Activated CD4-positive, alpha-beta T cell treated with anti-CD3 and anti-CD28 coated beads for 36 hours (primary cell): ENCODE measurements at places on chromosomes 6 and 20. TPM values are rescaled to one million over a fixed set of nuclear protein-coding genes. Genes with fewer than 3 reads are reported as not detected.
A peak's percentile ranks its signal among the peaks of the same experiment; 100 is the strongest.

GRCh38 chr20:63362436-63363009 is 1.4 kb upstream of the CHRNA4 start:
- H3K27ac ChIP-seq: no peak overlapping the region
- no peaks in the 10 kb centered on the region for H3K4me1 ChIP-seq
- DNase-seq: no peak
- no peak overlapping the region for H3K4me3 ChIP-seq
- peaks cover 20% of the 10 kb centered on the region for H3K27me3 ChIP-seq
- H3K36me3 ChIP-seq: no peaks in the 10 kb centered on the region

GRCh38 chr6:9702914-9703313 is 712.0 kb downstream of the TFAP2A start:
- H3K27ac ChIP-seq: no peak overlapping the region
- no peaks in the 10 kb centered on the region for H3K36me3 ChIP-seq
- no peak overlapping the region for H3K4me3 ChIP-seq
- no peak for DNase-seq
- H3K4me1 ChIP-seq: no peaks in the 10 kb centered on the region

- peak overlapping the region; percentile 85 for H3K4me3 ChIP-seq
- peaks cover 10% of the 10 kb centered on the region for H3K4me1 ChIP-seq
- H3K27me3 ChIP-seq: no peaks in the 10 kb centered on the region
- DNase-seq: no peak
- H3K36me3 ChIP-seq: no peaks in the 10 kb centered on the region
- peak overlapping the region; percentile 64 for H3K27ac ChIP-seq
Observed at GRCh38 chr20:33490934-33491656, 1.2 kb downstream of the CBFA2T2 start.

- H3K4me1 ChIP-seq: peaks cover 2% of the 10 kb centered on the region
- H3K4me3 ChIP-seq: no peak overlapping the region
- H3K27ac ChIP-seq: no peak overlapping the region
- peaks cover 31% of the 10 kb centered on the region for H3K27me3 ChIP-seq
- no peaks in the 10 kb centered on the region for H3K36me3 ChIP-seq
Observed at GRCh38 chr6:114346451-114346850, 3.6 kb upstream of the HS3ST5 start.

DNA sequence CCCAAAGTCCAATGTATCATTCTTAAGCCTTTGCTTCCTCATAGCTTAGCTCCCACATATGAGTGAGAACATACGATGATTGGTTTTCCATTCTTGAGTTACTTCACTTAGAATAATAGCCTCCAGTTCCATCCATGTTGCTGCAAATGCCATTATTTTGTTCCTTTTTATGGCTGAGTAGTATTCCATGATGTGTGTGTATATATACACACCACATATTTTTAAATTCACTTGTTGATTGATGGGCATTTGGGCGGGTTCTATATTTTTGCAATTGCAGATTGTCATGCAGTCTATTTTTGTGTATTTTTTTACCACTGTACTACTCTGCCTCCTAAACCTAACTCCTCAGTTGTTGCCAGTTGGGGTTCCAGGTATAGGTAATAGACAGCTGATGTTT is 74.7 kb downstream of the CD2AP start:
- DNase-seq: no peak
- no peaks in the 10 kb centered on the region for H3K27me3 ChIP-seq
- H3K36me3 ChIP-seq: peaks cover 46% of the 10 kb centered on the region
- no peak overlapping the region for H3K4me3 ChIP-seq
- H3K27ac ChIP-seq: no peak overlapping the region

DNA sequence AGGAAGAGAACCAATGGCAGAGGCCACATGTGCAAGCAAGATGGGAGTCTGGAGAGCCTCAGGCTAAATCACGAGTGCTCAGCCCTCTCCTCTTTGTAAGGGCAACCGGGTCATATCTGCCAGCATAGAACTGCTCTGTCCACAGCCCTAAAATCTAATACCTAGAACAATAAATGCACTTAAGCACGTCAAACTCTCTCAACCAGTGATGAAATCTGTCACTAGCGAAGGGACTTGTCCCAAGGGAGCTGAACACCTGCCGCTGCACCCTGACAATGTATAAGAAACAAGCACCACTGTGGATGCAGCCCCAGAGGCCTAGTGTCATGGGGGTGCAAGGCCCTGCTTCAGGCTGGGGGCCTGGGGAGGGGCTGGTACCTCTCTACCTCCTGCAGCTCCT is 82.5 kb downstream of the PRL start:
- DNase-seq: no peak
- no peaks in the 10 kb centered on the region for H3K36me3 ChIP-seq
- H3K4me1 ChIP-seq: no peaks in the 10 kb centered on the region
- no peaks in the 10 kb centered on the region for H3K27me3 ChIP-seq
- H3K4me3 ChIP-seq: no peak overlapping the region
- no peak overlapping the region for H3K27ac ChIP-seq

GRCh38 chr20:4508773-4509172 is 212.9 kb upstream of the PRND start:
- no peak for DNase-seq
- H3K27ac ChIP-seq: no peak overlapping the region
- H3K4me1 ChIP-seq: no peaks in the 10 kb centered on the region
- peaks cover 28% of the 10 kb centered on the region for H3K27me3 ChIP-seq

GRCh38 chr6:107617341-107617932 is 127.5 kb downstream of the SOBP start:
- H3K27me3 ChIP-seq: no peaks in the 10 kb centered on the region
- DNase-seq: no peak
- no peaks in the 10 kb centered on the region for H3K36me3 ChIP-seq

DNA sequence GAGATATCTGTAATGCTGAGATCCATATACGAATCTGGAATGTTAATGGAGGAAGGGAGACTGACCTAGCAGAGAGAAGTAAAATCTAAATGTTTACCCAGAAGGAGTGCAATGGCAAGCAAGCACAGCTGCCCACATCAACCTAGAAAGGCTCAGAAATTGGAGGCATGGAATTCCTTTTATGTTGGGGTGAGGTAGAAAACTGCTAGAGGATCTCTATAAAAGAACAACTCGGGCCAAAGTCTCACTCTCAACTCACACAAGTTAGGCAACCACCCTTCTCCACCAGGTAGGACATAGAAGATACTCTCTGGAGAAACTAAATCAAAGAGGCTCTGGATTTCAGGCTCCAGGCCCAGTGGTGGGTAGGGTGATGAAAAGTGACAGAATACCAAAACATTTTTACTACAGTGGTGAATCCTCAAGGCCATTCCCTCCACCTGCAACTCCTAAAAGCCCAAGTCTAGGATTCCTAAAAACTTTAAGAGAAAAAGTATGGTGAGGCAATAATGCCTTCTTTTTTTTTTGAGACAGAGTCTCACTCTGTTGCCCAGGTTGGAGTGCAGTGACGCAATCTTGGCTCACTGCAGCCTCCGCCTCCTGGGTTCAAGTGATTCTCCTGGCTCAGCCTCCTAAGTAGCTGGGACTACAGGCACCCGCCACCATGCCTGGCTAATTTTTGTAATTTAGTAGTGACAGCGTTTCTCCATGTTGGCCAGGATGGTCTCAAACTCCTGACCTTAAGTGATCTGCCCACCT is 9.5 kb upstream of the ADGRG6 start:
- no peaks in the 10 kb centered on the region for H3K36me3 ChIP-seq
- no peaks in the 10 kb centered on the region for H3K4me1 ChIP-seq
- H3K4me3 ChIP-seq: no peak overlapping the region
- H3K27ac ChIP-seq: no peak overlapping the region
- H3K27me3 ChIP-seq: peaks cover 4% of the 10 kb centered on the region

- no peak overlapping the region for H3K4me3 ChIP-seq
- H3K27me3 ChIP-seq: peaks cover 7% of the 10 kb centered on the region
- peak; percentile 83 for DNase-seq
- peaks cover under 1% of the 10 kb centered on the region for H3K4me1 ChIP-seq
- no peaks in the 10 kb centered on the region for H3K36me3 ChIP-seq
- H3K27ac ChIP-seq: peak overlapping the region; percentile 37
Observed at GRCh38 chr20:31593221-31594001, 11.7 kb upstream of the ID1 start.

- peaks cover 11% of the 10 kb centered on the region for H3K4me1 ChIP-seq
- no peaks in the 10 kb centered on the region for H3K36me3 ChIP-seq
- no peak overlapping the region for H3K4me3 ChIP-seq
- peaks cover 13% of the 10 kb centered on the region for H3K27me3 ChIP-seq
- H3K27ac ChIP-seq: no peak overlapping the region
Observed at GRCh38 chr6:53481323-53481722, 63.6 kb downstream of the GCLC start.

- no peaks in the 10 kb centered on the region for H3K36me3 ChIP-seq
- DNase-seq: peak; percentile 8
- peaks cover 2% of the 10 kb centered on the region for H3K27me3 ChIP-seq
- H3K4me3 ChIP-seq: no peak overlapping the region
- no peaks in the 10 kb centered on the region for H3K4me1 ChIP-seq
Observed at GRCh38 chr6:9540534-9541126, 874.2 kb downstream of the TFAP2A start.

The SF3B5 gene
- total RNA-seq: 152 TPM

The ZBTB2 gene
- total RNA-seq: 19.3 TPM

The MSH5 gene
- 126 TPM for total RNA-seq

The TRMT11 gene
- 40.5 TPM for total RNA-seq

The APOBEC2 gene
- not detected for total RNA-seq
